ENCODE measurements at places on chromosomes 3 and 15.

DNA sequence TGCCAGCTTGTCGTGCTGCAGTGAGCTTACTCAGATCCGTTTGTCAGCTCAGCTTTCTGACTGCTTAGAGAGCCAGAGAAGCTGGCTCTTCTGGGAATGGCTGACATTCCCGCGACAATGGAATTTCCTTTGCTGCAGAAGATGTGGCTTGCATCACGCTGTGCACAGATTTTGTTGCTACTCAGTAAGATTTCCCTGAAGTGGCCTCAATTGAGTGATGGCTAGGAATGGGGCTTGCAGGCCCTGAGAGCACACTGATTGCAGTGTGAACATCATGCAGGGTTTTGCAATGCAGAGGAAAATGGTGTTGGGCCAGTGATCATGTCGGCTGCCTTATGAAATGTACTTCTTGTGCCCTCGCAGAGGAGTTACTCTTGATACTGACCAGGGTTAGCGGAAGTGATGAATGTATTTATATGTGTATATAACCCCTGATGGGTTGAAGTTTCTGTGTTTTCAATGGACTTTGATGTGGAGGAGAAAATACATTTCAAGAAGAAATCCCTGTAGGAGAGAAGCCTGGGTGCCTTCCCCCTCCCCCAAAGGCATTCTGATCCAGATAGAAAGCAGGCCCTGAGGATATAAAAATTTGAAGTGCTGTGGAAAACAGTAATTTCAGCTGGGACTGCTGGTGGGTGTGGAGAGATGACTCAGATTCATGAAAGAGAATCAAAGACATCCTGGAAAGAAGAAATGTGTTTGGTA, 102.5 kb upstream of the PDZRN3 start:
- no peak for DNase-seq

DNA sequence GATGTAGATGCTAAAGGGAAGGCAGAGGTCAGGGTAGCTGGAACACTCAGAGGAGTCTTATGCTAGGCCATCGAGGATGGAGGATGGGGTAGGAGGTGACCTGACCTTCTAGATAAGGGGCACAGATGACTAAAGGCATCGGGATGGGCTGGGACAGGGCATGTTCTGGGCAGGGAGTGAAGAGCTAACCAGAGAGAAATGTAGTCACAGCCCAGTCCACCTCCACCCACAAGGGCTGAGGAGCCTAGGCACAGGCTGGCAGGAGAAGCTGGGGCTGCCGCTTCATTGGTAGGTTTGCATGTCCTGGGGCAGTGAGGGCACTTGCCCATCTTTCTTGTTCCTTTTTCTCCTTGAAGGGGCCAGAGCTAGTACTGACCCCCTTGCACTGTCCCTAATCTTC, 12.6 kb downstream of the CLK3 start:
- no peak for DNase-seq

DNA sequence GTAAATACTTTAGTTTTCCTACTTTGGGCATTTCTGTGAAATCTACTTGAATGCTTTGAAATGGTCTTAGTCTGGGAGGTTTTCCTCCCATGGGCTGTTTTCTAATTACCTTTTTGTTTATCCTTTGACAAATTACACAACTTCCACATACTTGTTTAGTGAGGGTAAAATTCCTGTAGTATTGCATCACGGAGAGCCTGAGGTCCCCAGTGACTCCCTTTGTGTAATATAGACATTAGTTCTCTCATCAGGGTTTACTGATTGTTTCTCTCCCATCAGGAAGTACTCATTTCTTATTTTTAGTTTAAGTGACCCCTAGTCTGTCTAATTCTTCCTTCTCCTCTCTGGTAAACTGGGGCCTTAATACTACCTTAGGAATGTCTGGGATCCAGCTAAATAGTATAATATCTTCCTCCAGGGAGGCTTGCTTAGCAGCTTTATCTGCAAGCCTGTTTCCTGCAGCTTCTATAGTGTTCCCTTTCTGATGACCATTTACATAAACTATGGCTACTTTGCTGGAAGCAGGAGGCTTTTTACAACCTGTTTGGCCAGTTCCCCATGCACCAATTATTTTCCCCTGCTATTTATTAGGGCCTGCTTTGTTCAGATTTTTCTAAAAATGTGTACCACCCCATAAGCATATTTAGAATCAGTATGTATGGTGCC, 87.2 kb upstream of the XCR1 start:
- DNase-seq = no peak

DNA sequence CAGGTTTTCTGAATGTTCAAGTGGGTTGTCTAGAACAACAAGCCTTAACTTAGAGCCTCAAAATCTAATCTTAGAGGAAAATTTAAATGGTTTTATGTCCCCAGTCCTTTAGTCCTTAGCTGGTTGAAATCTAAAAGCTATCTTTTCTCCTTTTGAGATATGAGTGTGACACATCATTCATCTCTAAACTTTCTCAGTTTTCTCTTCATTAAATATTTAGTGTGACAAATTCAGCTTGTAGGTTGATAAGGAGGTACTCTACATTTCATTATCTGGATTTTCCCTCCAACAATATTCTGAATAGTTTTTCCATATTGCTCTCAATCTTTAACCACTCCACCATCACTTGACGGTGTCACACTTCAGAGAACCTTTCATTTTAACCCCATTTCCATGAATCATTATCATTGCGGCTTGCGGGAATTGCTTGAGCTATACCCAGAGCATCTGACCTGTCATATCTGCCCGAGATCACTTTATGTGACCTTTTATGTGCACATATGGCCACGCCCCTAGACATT, 16.1 kb upstream of the ATP8B4 start:
- DNase-seq = no peak

- no peak for DNase-seq
Observed at GRCh38 chr15:84924077-84924731, 39.7 kb downstream of the SLC28A1 start.

All from aorta (tissue), 5 donors.